CD8-positive, alpha-beta memory T cell (primary cell): ENCODE measurements at places on chromosomes 2 and 18.

GRCh38 chr2:70855667-70856066 is 20.1 kb upstream of the CD207 start:
- no peak overlapping the region for H3K4me3 ChIP-seq
- no peaks in the 10 kb centered on the region for H3K27me3 ChIP-seq
- no peaks in the 10 kb centered on the region for H3K36me3 ChIP-seq

DNA sequence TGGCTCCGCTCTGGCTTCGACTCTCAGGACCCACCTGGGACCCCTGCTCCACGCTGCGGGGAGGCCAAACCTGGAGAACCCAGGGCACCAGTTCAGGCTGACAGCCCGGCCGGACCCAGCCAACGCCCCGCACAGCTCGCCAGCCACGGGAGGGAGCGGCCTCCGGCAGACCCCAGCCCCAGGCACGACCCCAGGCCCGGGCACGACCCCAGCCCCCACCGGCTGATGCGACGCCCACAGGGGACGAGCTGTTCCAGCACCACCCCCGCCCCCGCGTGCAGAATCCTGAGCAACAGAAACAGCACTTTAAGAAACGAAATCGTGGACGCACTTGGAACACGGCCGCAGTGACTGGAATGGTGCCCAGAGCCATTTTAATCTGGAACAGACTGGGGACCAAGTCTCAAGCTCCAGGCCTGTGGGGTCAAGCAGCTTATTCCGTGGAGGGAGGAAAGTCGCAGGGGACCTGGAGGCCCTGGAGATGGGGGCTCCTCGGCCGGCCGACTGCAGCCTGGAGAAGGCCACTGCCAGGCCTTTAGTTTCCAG is 74.2 kb downstream of the MBP start:
- H3K27ac ChIP-seq, result no peak overlapping the region
- no peak overlapping the region for H3K4me3 ChIP-seq
- DNase-seq, result no peak
- H3K27me3 ChIP-seq, result no peaks in the 10 kb centered on the region
- peaks cover 89% of the 10 kb centered on the region for H3K4me1 ChIP-seq

GRCh38 chr2:6641956-6642355 is 223.8 kb downstream of the CMPK2 start:
- no peak for DNase-seq
- H3K4me3 ChIP-seq, result no peak overlapping the region
- H3K27me3 ChIP-seq, result no peaks in the 10 kb centered on the region
- H3K4me1 ChIP-seq, result no peaks in the 10 kb centered on the region
- no peaks in the 10 kb centered on the region for H3K36me3 ChIP-seq
- H3K27ac ChIP-seq, result no peak overlapping the region

- no peak for DNase-seq
- H3K4me1 ChIP-seq, result no peaks in the 10 kb centered on the region
- no peaks in the 10 kb centered on the region for H3K27me3 ChIP-seq
- H3K4me3 ChIP-seq, result no peak overlapping the region
Measured at GRCh38 chr2:233862261-233862768, 5.9 kb downstream of the MSL3B start.

GRCh38 chr18:5969989-5970403 is 74.7 kb upstream of the TMEM200C start:
- H3K36me3 ChIP-seq, result no peaks in the 10 kb centered on the region
- H3K4me1 ChIP-seq, result peaks cover 5% of the 10 kb centered on the region
- no peak overlapping the region for H3K4me3 ChIP-seq
- DNase-seq, result no peak
- H3K27ac ChIP-seq, result no peak overlapping the region
- no peaks in the 10 kb centered on the region for H3K27me3 ChIP-seq

DNA sequence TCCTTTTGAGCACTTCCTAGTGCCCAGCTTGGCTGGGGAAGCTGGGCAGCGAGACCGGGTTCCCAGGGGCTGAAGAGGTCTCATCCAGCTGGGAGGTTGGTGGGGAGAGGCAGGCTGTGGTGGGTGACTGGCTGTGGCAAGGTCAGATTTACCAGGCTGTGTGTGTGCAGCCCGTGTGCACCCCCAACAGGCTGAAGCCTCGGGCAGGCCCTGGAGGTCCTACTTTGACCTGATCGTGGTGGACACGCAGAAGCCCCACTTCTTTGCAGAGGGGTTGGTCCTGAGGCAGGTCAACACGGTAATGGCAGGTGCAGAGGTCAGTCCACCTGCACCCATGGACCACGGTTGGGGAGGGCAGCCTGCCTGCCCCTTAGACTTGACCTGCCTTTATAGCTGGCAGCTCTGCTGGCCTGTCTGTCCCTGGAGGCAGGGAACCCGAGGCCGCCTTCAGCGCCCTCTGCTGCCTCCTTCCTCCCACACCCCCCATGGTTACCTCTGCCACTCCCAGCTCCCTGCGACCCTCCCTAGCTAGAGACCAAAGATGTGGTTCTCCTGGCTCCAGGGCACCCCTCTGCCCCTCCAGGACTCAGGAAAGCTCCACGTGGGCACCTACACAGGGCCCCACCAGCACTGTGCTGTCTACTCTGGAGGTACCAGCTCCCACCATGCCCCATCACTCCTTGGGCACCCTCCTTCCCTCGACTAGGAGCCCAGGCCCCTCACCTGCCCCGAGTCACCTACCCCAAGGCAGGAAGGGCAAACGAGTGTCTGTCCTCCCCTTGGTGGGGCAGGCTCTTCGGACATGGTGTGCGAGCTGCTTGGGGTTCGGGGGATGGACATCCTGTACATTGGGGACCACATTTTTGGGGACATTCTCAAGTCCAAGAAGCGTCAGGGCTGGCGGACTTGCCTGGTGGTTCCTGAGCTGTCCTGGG is 4.0 kb downstream of the NT5DC4 start:
- no peak for DNase-seq
- no peaks in the 10 kb centered on the region for H3K36me3 ChIP-seq
- no peak overlapping the region for H3K4me3 ChIP-seq
